ENCODE measurements at places on chromosomes 12 and 14.

DNA sequence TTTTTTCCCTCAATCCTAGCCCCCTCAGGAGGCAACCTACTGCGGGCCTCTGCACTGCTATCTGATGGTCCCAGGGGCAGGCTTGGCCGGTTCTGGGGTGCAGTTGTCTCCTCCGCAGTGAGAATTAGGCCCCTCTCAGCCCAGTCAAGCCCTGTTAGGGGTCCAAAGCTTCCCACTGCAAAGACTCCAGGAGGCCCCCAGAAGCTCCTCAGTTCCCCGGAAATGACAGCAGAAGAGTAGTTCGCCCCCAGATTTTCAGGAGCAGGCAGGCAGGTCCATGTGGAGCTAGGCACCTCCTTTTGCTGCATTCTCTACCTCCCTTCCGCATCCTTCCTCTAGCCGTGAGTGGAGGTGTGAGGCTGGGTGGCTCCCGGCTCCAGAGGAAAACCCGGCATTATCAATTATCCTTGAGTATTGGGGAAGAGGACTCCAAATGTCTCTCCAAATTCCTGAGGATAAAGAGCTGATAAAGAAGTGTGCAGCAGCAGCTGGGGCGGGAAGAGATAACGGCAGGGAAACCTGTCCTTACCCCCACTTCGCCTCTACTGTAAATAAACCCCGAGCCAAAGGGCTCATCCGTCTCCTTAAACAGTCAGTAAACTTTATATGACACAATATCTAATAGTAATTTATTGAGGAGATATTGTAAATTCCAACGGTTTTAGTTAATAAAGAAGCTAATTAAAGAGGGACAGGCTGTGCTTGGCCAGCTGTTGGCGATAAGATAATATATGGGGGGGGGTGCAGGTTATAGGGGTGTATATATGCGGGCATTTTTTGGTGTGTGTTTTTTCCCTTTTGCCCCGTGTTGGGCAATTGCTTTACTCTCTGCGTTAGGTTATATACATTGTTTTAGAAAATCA lies 641 bp upstream of the HOXC12 start:
- no peak for DNase-seq

DNA sequence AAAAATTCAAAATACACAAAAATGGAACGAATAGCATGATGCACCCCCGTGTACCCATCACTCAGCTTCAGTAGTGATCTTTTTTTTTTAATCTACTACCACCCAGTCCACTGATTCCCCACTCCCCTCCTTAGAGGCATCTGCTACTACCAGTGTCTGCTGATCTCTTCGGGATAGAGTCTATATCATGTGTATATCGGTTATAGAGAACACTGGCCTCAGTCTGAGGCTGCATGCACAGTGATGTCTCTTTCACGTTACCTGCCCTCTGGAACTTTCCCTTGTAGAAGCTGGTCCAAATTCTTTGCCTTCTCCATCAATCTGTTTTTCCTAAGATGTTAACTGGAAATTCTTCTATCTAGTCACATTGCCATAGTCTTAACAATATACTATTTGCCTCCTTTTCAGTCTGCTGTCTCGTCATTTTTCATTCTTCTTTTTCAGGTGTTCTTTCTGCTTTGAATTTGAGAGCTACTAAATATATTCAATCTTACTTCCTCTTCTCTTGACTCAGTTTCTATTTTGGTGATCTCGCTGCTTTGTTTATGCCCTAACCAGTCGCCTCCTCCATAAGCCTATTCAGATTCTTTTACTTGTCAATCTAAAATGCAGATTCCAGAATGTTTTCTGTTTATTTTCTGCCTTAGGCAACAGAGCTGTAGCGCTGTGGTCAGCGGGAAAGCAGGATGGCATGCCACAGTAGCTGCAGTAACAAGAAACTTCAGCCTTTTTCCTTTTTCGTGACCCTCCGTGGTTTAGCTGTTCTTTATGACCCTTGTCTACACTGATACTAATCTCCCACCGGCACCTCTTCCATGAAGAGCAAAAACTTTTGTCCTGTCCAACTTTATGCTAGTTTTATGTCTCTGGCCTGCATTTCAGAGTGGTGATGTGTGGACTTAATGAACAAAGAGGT lies 67.0 kb downstream of the FBXW8 start:
- DNase-seq: no peak

GRCh38 chr12:11162502-11162901 lies 8.5 kb upstream of the SMIM10L1 start:
- no peak for DNase-seq

DNA sequence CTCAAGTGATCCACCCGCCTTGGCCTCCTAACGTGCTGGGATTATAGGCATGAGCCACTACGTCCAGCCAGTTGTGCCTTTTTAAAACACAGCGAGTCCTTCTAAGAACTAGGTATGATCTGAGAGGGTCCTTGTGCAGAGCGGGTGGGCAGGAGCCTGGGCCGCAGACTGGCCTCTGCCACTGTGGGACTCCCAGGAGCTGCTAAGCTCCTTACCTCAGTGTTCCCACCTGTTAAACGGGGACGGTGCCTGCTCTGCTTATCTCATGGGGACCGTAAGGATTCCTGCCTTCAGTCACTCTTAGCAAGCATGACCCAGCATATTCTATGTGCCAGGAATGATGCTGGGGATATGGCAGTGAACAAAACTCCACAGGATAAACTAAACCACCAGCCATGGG lies 136.9 kb downstream of the RBM19 start:
- no peak for DNase-seq

DNA sequence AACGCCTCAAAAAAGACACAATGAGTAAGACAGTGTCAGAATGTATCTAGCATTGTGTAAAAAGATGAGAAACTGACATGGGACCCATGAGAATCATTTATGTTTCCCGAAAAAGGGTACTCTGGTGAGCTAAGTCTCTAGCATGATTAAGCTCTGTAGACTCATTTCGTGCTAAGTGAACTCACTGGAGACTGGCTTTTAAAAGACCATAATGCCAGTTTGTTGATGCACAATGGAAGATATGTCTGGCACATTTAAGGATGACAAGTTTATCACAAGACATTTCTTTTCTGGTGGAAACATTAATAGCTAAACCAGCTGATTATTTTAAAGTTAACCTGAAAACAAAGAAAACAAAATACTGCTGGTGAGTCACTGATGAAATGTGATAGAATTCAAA lies 233.5 kb downstream of the SLC2A13 start:
- DNase-seq: no peak

GRCh38 chr12:93870020-93870795 lies 193.0 kb downstream of the CRADD start:
- DNase-seq: no peak

- no peak for DNase-seq
Observed at GRCh38 chr12:41013881-41014642, 174.1 kb upstream of the PDZRN4 start.

DNA sequence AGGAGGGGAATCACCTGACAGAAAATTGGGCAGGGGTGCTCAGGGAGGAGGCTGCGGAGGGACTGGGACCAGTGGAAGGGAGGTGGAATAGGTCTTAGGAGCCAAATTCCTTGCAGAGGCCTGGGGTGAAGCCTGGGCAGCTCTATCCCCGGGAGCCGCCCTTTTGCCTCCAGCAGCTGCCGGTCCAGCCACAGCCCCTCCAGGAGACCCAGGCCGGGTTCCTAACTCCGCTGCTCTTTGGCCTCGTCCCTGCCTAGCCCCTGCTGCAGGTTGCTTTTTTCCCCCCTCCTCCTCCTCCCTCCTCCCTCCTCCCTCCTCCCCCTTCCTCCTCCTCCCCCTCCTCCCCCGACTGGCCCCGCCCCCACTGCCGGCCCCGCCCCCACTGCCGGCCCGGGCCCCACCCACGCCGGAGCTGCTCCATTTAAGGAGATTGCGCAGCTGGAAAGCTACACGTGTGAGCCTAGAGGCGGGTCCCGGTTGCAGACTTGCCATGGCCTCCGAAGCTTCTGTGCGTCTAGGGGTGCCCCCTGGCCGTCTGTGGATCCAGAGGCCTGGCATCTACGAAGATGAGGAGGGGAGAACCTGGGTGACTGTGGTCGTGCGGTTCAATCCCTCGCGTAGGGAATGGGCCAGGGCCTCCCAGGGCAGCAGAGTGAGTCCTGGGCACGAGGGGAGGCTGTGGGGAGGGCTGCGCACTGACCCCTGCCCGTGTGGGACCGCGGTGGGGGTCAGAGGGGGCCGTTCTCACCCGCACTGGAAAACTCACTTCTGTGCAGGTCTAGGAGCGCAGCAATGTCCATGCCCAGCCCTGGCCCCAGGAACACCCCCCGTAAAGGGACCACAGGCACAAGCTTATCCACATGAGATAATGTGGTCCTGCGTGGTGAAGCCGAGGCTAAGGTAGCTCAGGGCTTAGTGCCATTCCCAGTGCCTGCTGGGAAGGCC lies at the start of gene TCL1B:
TSS of gene TCL1B (plus strand) at position 449 of the 945 bp plus-strand sequence. CDS start at position 491, 42 bp downstream.
- no peak for DNase-seq

DNA sequence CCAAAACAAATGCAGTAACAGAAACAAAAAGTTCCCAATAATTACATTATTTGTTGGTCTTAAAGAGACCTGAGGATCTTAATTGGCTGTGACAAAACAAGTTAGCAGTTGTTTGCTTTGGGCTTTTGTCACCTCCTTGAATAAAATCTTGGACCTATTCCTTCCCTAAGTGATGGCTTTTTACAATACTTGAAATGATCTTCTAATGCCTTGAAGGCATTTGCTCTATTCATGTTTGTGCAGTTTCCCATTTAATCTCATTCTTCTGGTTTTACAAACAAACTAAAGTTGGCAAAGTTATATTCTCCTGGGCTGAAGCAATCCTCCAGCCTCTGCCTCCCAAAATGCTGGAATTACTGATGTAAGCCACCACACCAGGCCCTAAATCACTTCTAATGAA lies 98.8 kb downstream of the OSBPL8 start:
- DNase-seq: no peak
